ENCODE measurements at places on chromosomes 4 and X.

DNA sequence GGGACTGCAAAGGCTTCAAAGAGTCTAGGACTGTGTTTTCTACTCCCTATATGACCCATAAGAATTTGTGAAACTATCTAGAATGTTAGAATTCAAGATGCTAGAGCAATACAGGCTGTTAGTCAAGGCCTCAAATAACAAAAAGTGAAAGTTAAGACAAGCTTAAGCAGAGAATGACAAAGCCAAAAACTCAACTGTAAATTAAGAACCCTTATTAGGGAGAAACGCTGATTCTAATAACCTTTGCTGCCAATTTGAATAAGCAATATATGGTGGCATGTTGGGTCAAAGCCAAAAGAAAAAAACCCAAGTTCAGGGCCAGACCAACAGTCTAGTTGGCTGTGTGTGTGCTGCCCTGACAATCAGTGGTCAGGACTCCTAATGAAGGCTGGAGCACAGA is 160.0 kb downstream of the INPP4B start:
- no peak for DNase-seq

- DNase-seq, result no peak
These were observed 405.9 kb downstream of the ADGRL3 start for GRCh38 chr4:61605984-61606383.

GRCh38 chr4:122377352-122377751 is 1.5 kb upstream of the ADAD1 start:
- no peak for DNase-seq

DNA sequence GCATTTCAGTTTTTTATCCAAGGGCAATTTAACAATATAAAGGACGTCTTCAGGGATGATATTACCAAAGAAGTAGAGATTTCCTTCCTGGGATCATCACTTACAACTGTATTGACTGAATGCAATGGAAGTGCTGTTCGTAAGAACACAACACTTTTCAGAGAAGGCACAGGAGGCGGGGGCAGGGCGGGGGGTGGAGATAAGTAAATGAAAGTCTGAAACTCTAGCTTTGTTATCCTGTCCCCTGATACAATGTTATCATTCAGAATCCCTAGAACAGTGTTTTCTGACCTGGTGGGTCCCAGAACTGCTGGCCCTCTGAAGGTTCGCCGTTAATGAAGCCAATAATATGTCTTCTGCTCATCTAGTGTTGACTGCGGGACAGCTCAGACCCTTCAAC is 124.6 kb downstream of the NSUN7 start:
- DNase-seq, result no peak
